ENCODE measurements at places on chromosomes 12 and 14. TPM values are rescaled to one million over a fixed set of nuclear protein-coding genes. Genes with fewer than 3 reads are reported as not detected.

DNA sequence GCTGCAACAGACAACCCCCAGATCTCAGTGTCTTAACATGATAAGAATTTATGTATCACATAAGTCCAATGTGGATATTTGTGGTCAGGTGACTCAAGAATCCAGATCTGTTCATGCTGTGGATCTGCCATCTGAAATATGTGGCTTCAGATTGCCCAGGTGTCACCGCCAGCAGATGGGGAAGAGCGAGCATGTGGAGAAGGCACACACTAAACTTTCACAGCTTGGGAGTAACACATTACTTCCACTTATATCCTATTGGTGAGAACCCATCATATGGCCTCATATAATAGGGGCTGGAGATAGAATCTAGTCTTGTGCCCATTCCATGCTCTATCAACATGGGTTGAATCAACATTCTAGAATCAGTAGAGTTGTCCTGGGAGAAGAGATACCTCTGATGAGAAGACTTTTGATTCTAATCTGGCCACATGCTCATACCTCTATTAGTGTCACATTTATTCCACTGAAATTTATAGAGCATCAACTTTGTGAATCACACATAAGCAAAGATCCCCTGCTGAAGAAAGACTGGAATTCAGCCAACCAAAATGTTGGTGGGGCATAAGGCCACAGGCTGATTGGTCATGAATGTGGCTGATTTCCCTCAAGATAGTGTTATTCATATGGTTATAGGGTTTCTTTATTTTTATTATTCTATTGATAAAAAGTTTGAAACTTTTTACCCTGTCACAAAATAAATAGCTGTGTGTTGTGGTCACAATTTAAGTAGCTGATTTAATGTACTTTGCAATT is 6.0 kb upstream of the CALCOCO1 start:
- DNase-seq = no peak

DNA sequence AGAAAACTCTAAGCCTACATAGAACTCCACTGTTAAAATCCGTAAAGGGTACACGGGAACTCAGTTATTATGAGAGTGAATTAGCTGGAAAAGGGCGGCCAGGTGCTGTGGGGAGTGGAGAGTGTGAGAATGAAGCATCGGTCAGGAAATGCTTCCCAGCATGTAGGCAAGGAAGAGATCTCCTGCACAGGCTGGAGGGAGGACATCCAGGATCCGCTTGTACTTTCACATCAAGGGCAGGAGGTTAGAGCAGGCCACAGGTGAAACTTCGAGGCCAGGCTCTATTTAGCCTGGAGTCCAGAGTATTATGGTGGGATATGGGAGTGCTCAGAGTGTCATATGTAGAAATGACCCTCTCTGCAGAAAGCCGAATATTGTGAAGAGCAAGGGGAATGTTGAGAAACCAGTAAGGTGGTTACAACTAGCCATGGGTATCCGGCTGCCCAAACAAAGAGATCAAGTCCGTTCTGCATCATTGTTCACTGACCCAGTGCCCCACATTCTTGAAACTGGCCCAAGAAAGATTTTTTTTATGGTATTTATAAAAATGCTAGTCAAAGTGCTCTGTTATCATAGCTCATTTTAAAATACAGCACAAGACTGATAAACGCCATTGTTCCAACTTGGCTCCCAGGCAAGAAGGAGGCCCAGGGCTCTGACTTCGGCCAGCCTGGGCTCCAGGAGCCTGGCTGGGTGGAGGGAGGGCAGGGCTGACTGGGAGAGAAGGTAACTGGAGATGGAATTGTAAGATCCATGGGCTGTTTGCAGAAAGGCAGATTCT is 79.4 kb upstream of the HIF1A start:
- DNase-seq = no peak

The ASPG gene
- 16.2 TPM for total RNA-seq

DNA sequence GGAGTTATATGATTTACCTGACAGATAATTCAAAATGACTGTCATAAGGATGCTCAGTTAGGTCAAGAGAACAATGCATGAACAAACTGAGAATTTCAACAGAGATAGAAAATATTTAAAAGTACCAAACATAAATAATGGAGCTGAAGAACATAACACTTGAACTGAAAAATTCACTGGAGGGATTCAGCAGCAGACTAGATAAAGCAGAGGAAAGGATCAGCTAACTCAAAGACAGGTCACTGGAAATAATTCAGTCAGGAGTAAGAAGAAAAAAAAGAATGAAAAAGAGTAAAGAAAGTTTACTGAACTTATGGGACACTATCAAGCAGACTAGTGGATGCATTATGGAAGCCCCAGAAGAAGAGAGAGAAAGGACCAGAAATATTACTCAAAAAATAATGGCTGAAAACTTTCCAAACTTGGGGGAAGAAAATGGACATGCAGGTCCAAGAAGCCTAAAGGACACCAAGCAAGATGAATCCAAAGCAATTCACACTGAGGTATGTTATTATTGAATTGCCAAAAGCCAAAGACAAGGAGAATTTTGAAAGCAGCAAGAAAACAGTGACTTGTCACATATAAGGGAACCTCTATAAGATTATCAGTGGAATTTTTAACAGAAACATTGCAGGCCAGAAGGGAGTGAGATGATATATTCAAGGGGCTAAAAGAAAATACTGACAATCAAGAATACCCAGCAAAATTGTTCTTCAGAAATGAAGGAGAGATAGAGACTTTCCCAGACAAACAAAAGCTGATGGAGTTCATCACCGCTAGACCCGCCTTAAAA is 78.7 kb downstream of the GCH1 start:
- no peak for DNase-seq

The PLEKHD1 gene
- 0.24 TPM for total RNA-seq

The MYF5 gene
- not detected for total RNA-seq

The LYZ gene
- 17.4 TPM for total RNA-seq

GRCh38 chr12:50579757-50580267 is 75.0 kb downstream of the DIP2B start:
- DNase-seq = no peak

The HELB gene
- total RNA-seq = 12.4 TPM

The PDZRN4 gene
- total RNA-seq = 10.6 TPM

- no peak for DNase-seq
Observed at GRCh38 chr14:22489957-22490950, 98.8 kb downstream of the DAD1 start.

DNA sequence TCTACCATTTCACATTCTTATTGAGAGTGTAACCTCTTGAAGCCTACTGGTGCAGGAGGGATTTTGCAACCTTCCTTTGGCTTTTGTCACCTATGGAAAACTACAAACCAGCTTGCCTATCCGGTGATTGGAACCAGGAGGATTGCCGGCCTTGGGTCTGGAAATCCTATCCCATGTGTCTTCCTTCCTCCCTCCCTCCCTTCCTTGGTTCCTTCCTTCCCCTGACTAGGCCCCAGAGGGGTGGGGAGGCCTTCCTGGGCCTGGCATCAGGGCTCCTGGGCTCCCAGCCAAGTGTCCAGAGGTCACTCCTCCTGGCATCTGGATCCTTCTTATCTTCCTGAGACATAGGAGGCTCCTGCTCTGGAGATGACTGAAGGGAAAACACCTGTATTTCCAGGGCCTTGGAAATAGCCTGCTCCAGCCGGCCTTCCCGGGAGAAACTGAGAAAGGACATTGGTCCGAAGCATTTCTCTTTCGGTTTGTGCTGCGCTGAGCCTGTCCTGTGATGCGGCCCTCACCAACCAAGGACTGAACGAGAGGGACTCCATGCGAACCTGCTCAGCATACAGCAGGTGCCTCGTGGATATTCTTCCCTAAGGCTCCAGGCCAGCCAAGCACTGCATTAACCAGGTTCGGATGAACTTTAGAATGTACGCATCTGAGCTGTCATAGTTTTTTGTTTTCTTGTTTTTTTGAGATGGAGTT is 43.4 kb downstream of the PSMA6 start:
- DNase-seq = peak; percentile 72

Measured in uterus (tissue), 4 donors.